ENCODE measurements at places on chromosomes 6 and 20.

- no peak for DNase-seq
Measured at GRCh38 chr6:54195637-54196036, 84.4 kb downstream of the MLIP start.

DNA sequence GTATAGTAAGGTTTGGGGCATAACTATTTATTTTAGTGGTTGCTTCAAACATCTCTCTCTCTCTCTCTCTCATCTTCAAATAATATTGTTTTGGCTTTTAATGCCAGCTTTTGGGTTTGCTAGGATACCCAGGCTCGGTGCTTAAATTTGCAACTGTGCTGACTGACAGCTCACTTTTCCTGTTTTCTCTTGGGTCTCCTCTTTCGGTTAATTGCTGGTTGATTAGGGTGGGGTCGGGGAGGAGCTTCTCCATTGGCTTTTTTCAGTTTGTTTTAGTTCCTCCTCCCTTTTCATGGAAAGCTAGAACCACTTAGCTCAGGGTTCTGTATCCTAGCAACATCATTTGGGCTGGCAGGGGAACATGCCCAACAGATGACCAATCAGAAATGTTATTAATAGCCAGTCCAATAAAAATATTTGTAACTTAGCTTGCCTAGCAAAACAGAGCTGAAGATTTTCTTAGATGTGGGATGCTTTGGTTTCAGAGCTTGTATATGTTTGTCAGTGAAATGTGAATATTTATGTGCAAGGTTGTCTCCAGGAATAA is 11.3 kb downstream of the TFAP2B start:
- DNase-seq = no peak

GRCh38 chr20:33908336-33908735 is 85.4 kb upstream of the RALY start:
- DNase-seq = no peak

GRCh38 chr6:6686748-6687601 is 98.5 kb downstream of the LY86 start:
- peak; percentile 31 for DNase-seq

- DNase-seq = peak; percentile 87
Measured at GRCh38 chr20:44909872-44910689, at the start of gene PABPC1L. PABPC1L (plus strand) TSS chr20:44910060; CDS start chr20:44910144, 84 bp downstream.

DNA sequence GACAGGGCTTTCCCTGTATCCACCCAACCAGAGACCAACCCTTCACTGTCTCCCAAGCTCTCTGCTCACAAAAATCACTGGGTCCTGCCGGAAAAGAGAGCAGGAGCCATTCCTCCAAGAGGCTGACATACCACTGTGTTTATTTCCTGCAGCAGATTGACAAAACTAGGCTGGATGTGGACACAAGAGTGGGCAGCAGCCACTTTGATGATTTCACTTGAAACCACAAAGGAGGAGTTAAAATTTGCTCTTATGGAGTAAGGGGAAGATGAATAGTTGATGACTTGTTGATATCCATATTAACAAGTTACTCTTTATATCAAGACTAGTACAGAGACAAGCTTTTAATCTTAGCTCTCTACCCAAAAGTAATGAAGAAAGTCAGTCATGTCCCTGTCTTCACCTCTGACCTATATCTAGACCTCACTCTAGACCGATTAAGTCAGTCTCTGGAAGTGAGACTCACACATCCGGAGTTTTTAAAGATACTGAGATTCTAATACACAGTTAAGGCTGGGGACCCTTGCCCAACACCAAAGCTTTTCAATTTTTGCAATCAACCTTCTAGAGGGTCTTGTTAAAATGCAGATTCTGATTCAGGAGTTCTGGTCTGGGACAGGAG is 73.8 kb downstream of the SCML4 start:
- no peak for DNase-seq

GRCh38 chr6:44056392-44057237 is 70.6 kb downstream of the MRPL14 start:
- DNase-seq = no peak

DNA sequence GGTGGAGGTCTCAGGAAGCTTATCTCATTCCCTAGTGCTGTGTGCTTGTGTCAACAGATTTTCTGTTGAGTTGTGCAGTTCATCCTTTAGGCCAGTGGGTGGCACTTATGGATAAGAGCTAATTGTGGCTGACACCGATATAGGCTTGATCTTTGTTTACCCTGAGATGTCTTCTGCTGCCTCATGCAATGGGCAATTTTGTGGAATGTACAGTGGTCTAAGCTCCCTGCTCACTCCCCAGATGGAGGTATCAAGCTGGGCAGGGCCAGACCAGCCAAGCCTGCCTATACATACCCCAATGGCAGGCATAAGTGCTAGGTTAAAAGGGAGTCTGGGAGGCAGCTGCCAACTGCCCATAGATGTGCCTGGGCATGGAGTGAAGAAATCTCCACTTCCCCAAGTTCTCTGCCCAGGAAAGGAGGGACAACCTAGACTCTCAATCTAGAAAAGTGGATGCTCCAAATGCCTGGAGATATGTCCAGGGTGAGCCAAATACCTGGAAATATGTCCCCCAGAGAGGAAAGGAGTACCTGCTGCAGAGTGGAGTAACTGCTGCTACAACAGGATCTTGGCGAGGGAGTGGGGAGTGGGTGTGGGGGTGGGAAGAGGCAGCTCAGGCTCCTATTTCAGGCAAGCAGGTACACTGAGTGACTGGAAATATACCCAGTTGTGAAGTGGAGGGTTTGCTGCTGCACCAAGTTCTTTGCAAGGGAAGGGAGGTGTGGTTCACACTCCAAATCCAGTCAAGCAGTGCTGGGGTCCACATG is 53.2 kb upstream of the ARG1 start:
- peak; percentile 47 for DNase-seq

- DNase-seq = peak; percentile 21
Measured at GRCh38 chr6:453152-453551, 61.6 kb downstream of the IRF4 start.

DNA sequence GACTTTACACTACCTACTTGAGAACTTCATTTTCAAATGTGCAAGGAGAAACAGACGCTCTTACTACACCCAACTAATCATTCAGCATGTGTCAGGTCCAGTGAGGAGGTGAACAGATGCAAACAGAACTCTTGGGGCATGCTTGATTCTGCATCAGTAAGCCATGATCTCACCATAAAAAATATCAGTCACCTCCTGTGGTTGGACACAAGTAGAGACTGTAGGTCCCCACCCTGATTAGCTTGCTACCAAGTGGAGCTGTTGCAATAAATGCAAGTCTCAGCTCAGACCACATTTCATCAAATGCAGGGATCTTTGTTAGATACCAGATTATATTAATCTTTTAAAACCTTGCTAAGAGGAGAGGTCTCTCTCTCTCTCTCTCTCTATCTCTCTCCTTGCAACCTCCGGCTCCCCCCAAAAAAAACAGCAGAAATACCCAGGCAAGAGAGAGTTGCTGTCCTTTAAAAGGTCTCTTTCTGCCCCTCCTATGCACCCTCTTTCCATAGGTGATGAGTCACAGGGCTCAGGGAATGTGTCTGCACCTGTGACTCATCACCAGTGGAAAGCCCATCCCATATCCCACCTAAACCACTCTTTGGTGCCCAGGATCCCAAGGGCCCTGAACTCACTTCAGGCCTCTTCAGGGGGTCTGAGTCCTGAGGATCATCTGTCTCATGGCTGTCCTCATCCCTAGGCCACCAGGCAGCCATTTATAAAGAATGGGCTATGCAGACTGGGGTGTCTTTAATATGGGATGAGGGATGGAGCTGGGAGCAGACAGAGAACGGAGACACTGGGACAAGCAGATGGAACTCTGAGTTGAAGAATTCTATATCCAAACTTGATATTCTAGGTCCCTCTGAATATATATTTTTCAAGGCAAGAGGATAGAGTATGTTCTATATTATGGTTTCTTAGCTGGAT is 154.5 kb downstream of the QRSL1 start:
- DNase-seq = no peak

DNA sequence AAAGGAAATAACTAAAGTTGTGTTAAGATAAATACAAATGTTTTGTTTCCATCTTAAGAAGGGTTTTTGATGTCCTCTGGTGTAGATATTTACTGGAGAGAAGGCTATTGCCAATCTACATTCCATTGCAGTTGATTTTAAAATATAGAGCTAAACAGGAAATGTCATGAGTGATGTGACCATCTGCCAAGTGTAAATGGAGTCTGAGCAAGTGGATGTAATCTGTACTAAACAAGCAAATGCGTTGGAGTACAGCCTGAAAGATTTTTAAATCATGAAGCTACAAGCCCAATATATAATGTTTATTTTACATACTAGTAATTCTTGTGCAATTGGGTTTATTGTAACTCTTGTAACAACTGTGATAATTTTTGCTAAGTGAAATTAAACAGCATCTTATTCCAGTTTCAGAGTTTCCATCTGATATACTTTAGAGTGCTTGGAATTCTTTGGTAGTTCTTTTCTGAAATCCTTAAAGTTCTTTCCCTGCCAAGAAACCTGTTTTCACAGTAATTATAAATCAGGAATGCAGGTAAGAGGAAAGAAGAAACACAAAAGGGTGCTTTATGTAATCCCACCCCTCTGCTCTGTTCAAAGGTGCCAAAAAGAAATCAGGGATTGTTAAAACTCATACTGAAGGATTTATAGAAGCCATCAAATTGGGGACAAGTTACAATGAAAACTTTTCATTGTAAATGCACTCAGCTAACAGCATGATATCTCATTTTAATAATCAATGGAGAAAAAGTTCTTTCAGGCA is 47.2 kb upstream of the FLRT3 start:
- DNase-seq = no peak

DNA sequence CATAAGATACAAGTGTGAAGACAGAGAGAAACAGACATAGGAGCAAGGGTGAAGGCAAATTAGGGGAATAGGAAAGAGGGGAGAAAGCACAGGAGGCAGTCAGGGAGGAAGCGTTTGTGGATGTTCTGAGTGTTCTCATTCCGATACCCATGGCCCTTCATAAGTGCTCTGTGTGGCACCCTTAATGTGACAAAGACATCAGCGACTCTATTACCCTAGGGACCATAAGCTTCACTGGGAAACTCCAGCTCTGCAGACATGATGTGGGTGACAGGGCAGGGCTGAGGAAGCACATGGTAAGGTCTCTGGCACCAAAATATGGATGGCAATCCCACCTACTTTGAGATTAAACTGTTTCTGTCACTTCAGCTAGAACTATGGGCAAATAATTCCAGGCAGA is 33.0 kb downstream of the F13A1 start:
- DNase-seq = no peak

GRCh38 chr6:105794239-105794638 is 291.9 kb upstream of the PRDM1 start:
- no peak for DNase-seq

- peak; percentile 61 for DNase-seq
Measured at GRCh38 chr6:6654599-6655575, 66.4 kb downstream of the LY86 start.

GRCh38 chr6:100078509-100078908 is 84.5 kb upstream of the MCHR2 start:
- DNase-seq = no peak

- DNase-seq = no peak
Measured at GRCh38 chr6:92545861-92546260, 873.5 kb downstream of the EPHA7 start.

DNA sequence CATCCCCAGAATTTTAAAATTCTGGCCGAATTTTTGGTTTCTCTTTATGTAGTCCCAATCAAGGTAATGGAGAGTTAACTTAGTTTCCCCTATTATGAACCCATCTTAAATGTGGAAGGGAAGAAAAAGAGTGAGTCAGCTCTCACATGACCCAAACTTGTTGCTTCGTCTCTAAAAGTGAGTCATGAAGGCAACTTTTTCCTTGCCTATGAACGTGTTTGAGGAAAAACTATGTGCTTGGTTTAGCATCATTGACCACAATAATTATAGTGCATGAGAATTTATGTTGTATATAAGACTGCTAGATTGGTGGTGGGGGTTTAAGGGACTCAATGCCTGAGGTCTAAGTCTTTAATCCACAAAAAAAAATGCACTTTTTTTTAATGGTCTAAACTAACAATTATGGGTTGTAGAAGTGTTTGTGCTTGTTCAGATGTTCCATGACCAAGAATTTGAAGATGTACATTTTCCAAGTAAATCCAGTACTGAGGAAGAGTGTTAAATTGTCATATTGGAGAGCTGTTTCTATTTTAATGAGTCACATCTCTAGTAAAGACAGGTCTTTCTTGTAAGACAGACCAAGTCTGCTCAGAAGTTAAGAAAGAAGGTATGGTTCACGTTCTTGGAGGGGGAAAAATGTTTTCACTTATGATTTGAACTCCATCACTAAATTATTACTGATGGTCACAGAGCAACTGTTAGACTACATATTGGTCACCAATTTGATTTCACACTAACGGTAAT is 409.9 kb upstream of the MARCKS start:
- DNase-seq = no peak

DNA sequence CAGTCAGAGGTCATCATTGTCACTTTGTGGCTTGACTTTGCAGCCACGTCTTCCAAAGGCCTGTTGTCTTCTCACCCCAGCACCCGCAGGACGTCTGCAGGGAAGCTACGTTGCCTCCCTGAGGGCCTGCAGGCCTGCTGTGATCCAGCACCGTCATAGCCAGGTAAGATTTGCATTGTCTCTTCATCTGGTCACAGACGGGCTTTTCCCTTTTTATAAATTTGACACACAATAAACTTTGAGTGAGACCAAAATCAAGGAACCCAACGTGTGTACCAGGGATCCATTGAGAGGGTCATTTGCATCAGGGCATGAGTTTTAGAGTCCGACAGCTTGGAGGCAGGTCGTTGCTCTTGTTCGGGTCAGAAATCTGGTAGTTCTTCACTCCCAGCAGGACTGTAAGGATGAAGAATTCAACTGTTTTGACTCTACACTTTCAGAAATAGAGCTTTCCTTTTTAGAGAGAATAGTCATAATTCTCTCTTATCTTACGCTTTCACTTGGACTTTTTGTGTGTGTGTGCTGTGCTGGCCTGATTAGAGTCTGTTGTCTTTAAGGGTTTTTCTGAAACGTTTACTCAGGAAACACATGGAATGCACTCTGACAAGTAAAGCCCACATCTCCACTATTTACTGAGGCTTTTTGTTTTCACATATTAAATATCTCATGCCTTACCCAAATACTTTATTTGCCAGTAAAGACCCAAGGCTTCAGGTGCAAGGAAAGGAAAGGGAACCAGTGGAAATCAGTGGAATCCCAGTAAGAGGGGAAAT is 177.2 kb upstream of the TAB2 start:
- peak; percentile 69 for DNase-seq

GRCh38 chr6:4936681-4937041 is 67.2 kb downstream of the RPP40 start:
- DNase-seq = no peak

DNA sequence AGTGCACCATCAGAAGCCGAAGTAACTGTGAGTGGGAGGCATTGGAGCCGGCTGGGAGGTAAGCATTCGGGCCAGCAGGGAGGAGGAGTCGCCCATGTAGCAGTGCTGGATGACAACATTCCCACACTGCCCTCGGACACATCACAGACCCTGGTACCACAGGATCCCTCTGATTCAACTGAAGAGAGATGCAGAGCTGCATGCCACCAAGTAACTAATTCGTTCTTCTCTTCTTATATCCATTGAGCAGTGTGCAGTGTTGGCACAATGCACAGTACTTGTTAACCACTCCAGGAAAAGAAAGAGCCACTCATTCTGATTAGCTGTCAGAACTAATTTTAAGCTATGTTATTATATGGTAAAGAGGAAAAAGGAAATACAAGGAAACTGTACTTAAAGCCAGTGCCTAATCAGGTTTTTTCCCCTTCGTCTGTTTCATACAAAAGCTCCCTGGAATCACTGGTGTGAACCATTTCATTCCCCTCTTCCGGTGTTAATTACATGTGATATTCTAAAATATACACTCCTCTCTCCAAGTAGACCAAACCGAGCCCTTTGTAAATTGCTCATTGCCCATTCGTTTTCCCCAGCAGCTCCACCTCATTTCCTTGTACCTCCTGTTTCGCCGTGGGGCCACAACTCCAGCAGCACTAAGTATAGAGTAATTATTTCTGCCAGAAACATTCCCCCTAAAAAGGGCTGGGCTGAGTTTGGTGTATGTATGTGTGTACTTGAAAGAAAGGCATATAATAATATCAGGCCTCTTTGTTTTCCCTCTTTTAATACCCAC is 32.4 kb upstream of the ADTRP start:
- no peak for DNase-seq

Measured in stimulated activated CD8-positive, alpha-beta memory T cell treated with anti-CD3 and anti-CD28 coated beads, Interleukin-4, amount 100 ng/mL, for 48 hours (primary cell).